ENCODE measurements at places on chromosomes 5 and 9.

- DNase-seq: no peak
Observed at GRCh38 chr5:118818604-118819003, 169.7 kb downstream of the DTWD2 start.

DNA sequence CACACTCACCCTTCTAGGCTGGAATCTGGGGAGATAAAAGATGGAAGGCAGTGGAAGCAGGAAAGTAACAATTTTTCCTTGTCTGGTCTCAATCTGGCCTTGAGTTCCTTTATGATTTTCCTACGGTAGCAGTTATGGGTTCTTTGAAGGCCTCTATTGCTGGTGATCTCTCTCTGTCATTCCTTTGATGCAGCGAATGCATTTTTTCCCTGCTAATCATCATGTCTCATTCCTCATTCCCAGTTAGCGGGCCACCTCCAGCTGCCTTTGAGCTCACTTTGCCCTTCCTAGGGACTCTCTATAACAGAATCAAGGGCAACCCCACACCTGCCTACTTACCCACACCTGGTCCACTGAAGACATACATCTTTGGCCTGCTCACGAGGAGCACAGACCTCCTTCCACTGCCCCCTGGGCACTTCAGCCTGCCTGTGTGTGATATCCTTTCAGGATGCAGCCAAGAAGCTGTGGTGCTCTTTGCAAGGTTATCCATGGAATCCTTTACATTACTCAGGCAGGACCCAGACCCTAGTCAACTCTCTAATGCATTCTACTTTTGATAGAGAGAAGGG is 191.7 kb downstream of the DRD1 start:
- no peak for DNase-seq

GRCh38 chr9:106708475-106709146 is 154.4 kb upstream of the ZNF462 start:
- DNase-seq: no peak

DNA sequence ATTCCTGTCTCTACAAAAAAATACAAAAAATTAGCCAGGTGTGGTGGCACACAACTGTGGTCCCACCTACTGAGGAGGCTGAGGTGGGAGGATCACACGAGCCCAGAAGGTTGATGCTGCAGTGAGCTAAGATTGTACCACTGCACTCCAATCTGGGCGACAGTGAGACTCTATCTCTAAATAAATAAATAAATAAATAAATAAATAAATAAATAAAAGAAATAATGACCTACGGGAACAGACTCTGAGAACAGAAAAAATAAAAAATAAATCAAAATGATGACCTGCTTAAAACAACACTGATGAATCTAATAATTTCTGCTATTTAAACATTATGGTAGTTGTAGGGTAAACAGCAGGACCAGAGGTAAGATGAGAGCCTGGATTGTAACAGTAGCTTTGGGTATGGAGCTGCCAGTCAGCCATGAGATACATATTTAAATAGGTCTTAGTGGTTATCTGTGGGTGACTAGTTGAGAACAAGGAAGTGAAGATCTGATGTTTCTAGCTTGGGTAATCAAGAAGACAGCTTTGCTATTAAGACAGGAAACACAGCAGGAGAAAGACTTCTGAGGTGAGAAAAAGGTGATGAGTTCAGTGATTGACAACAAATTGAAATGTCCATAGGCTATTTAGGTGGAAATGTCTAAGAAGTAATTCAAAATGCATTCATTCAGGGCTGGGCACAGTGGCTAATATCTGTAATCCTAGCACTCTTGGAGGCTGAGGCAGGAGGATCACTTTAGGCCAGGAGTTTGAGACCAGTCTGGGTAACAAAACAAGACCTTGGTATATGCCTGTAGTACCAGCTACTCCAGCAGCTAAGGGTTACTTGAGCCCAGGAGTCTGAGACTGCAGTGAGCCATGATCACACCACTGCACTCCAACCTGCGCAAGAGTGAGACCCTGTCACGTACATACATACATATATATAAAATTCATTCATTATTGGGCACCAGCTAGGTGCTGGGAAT is 11.0 kb downstream of the RNF145 start:
- peak; percentile 68 for DNase-seq

DNA sequence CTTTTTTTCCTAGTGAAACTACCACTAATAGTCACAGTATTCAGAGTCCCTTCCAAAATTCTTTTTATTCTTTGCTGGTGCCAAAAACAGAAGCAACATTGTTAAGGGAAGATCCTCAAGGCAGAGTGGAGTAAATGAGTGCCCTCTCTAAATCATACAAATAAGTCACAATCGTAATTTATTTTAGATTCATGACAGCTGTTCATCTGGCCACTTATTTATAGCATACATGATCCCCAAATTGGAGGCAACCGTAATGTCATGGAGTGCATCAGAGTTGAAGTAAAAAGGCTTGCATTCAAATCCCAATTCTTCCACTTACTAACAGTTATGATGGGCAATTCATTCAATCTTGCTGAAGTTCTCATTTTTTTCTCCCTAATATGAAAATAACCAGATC is 33.4 kb downstream of the POLK start:
- DNase-seq: no peak

DNA sequence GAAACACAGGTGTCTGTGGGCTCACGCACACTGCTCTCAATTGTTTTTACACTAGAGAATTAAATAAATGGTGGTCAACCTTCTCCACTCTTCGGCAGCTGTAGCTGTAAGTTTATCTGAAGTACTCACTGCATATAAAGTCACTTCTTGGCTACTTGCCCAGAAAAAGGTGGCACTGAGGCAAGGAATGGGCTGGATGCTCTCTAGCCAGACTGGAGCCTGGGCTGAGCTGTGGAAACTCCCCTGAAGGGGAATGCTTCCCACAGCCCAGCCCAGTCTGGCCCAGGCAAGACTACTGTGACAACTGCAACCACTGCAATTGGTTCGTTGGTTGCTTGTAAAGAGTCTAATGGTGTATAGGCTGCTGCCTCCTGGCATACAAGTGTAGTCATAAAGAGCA is 4.5 kb downstream of the LEAP2 start:
- DNase-seq: no peak

- no peak for DNase-seq
Observed at GRCh38 chr5:72067682-72068470, 39.4 kb upstream of the MAP1B start.

GRCh38 chr5:134224888-134225779 is 739 bp downstream of the PPP2CA start:
- DNase-seq: peak; percentile 58

- DNase-seq: no peak
Observed at GRCh38 chr5:44336708-44337107, 52.5 kb downstream of the FGF10 start.

DNA sequence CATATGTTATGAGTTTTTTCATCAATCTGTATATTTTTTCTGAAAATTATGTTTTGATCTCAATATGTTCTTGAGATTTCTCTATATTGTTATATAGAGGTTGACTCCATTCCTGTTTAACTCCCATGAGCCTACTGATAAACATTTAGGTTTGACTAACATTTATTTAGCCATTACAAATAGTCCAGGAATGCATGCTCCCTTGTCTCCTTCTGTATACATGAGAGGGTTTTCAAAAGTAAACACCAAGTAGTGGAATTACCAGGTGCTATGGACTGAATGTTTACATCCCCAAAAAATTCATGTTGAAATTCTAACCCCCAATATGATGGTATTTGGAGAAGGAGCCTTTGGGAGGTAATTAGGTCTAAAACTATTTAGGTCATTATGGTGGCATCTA is 3.5 kb upstream of the OR5C1 start:
- DNase-seq: no peak

DNA sequence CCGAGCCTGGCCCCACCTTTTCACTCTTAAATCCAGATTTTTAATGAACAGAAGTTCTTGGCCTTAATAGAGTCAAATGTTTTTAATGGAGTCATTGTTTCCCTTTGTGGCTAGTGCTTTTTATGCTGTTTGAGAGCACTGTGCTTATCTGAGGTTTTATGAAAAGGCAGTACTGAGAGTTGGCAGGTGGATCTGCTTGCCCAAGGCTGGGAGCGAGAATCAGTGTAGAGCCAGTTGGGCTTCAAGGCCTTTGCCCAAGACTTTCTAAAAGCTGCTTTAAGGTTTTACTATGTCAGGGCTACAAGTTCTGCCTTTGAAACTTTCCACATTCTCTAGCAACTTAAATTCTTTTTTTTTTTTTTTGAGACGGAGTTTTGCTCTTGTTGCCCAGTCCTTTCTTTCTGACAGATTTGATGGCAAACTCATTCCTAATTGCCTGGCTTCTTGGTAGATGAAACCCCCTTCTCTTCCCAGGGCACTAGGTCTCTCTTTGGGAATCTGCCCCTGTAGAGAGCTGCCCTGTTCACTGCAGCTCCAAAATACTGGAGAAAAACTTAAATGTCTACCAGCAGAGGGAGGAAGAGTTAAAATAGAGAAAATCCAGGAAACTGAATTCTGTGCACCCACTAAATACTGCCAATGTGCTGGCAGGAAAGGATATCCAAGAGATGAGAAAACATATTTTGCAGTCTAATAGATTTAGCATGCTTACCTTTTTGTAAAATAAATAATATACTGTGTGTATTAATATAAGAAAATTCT is 36.9 kb upstream of the CDK20 start:
- DNase-seq: no peak

GRCh38 chr9:94913550-94913949 is 187.1 kb downstream of the AOPEP start:
- no peak for DNase-seq

DNA sequence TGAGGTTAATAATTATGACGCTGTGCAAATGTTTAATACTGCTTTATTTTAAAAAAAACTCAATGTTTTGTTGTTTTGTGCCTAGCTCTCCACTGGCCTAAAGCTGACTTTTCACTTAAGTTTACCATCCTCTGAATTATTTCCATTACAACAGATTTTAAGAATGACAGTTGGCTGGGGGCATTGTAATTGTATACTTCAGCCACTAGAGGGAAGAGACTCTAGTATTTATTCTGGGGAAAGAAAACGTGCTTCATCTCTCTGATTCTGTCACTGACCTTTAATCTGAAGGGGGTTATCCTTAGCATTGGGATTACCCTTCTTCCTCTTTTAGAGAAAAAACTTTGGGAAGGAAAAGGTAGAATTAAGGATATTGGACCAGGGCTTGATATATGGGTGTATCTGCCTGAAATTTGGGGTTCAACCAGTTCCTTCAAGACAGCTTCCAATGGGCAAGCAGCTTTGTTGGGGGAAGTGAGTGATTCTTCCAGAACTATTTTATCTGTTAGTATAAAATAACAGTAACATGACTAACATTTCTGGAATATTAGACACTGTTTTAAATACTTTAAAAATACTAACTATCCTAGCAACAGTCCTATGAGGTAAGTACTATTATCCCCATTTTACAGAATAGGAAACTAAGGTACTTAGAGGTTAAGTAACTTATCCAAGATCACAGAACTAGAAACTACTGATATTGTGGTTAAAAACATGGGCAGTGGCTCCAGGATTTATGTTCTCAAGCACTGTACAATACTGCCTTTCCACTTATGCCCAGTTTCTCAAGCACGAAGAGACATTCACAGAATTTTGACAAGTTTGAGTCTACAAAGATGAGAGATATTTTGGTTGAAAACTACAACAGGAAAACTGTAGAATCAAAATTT is 208.4 kb downstream of the CD180 start:
- peak; percentile 68 for DNase-seq

GRCh38 chr5:176692839-176693476 is 45.7 kb downstream of the TSPAN17 start:
- DNase-seq: no peak

All from inflammatory macrophage treated with lipopolysaccharide for 1 hour (primary cell).